ENCODE measurements at places on chromosomes 11 and 22.

- peak; percentile 17 for DNase-seq
Observed at GRCh38 chr22:38981005-38981991, 849 bp upstream of the APOBEC3B start.

- DNase-seq = no peak
Observed at GRCh38 chr11:11660363-11660740, 38.5 kb upstream of the GALNT18 start.

GRCh38 chr11:112388496-112388895, 127.8 kb upstream of the PLET1 start:
- no peak for DNase-seq

- no peak for DNase-seq
Observed at GRCh38 chr11:117478126-117478860, 150.6 kb downstream of the CEP164 start.

- no peak for DNase-seq
Observed at GRCh38 chr11:67099831-67100324, 19.2 kb upstream of the KDM2A start.

GRCh38 chr11:12565406-12565805, 108.8 kb upstream of the TEAD1 start:
- no peak for DNase-seq

DNA sequence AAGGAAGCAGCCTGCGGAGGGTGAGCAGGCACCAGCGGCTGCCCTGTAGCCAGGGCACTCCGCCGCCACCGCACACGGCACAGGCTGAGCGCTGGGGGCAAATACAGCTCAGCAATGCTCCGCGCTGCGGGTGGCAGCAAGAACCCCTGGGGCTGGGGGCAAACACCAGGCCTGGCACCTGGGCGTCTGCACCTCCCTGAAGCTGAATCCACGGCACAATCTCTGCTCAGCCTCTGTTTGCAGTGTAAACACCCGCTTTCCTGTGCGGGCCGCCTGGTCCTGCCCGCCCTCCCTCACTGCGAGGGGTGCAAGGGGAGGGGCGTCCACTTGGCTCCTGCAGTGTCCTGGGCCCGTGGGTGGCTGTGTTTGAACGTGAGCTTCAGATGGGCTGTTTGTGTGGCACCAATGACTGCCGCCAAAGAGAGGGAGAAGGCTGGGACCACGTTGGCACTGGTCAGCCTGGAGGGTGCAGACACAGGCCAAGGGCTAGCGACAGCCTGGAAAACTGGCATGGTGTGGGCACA, 14.8 kb upstream of the MPPED1 start:
- DNase-seq = no peak

DNA sequence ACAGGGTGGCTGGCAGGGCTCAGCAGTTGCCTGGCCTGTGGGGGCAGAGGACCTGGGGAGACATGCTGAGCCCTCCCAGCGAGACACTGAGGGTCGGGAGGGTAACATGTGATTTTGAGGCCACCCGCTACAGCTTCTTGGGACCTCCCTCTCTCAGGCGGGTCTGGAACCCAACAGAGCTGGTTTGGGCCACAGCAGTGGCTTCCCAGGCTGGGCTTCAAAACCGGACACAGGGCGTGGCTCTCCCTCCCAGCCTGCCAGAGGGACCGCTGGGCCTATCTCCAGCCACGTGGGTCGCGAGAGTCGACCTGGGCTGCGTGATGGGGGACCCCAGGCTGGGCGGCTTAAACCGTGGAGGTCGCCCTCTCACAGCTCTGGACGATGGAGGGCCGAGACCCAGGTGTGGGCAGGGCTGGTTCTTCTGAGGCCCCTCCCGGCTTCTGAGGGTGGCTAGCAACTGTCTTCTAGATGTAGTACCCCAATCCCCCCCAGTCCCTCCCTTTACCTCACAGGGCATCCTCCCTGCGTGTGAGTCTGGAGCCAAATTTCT, 91.7 kb downstream of the KCNQ1 start:
- no peak for DNase-seq

DNA sequence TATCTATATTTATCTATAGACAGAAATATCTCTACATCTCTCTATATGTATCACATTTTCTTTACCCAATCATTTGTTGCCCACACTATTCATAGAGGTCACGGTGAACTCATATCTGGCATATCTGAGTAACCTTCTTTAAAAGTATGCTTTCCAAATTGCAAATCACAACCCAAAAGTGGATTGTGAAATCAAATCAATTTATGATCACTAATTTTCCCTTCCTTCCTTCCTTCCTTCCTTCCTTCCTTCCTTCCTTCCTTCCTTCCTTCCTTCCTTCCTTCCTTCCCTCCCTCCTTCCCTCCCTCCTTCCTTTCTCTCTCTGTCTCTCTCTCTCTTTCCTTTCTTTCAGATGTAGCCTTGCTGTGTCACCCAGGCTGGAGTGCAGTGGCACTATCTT, 448.0 kb upstream of the CCDC90B start:
- no peak for DNase-seq

DNA sequence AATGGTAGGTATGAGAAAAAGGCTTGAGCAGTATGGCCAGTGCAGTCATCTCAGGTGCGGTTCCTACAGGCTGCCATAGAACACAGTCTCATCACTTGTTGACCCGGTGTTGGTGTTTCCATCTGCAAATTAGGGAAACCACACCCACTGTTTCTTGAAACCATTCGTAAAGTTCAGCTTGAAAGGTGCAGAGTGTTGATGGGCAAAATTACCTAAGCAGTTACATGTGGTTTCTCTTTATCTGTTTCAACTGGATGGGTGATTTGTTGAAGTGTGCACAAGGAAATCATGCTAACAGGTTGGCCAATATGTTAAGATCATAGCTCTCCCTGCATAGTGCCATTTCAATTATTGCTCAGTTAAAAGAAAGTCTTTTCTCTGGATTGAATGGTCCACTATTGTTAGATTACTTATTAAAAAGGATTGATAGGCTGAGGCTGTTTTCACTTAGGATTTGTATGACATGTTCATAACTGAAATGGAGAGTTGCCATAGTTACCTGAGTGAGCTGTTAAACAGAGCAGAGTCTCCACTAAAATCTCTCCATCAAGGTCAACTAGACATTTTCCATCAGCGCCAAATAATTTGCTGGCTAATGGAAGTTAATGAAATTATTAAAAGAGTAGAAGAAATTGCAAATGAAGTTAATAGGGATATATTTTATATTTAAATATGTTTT, 203.1 kb upstream of the MTMR2 start:
- DNase-seq = no peak

DNA sequence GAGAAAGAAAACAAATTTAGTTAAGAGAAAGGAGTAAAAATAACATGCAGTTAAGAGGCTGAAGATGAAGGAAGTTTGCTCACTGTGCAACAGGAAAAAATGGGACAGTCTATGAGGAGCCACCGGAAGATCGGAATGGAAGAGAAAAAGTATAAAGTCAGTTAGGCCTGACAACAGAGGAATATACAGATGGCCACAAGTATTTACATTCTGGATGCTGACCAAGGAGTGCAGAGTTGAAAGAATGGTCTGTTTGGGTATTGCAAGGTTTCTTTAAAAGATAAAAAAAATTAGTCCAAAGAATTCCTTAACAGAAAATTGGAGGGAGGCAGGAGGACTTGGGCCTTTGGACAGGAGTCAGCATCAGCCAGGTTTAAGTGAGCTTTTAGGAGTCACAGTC, 37.5 kb downstream of the RBFOX2 start:
- DNase-seq = no peak

DNA sequence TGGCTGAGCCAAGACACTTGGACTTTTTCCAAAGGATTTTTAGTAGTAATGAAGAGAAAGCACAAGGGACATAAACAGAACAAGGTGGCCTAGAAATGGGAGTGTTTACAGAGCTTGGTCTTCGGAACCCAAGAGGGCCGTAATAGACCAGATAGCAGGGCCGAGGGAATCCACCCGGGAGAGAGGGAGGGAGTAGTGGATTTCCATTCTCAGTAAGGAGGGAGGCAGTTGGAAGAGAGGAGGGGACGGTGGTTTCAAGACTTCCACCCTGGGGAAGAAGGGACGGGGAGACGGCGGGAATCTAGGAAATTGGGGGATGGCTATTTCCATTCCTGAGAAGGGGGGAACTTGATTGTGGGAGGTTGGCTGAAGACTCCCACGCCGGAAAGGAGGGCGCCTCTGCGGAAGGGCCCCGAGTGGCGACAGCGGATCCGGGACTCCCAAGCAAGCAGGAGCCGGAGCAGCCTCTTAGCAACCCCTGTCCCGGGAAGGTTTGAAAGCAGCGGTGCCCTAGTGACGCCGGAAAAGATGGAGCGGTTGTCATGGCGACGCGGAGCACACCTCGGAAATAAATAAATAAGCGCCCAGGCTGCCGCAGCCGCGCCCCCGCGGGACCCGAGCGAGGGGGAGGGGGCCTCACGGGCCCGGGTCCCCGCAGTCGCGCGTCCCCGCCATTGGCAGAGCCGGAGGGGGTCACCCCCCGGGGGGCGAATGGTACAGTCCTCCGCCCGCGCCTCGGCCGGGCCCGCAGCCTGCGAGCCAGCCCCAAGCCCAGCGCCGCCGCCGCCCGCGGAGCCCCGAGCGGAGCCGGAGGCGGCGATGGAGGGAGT, 31.6 kb downstream of the EIF3F start:
- DNase-seq = peak; percentile 55

DNA sequence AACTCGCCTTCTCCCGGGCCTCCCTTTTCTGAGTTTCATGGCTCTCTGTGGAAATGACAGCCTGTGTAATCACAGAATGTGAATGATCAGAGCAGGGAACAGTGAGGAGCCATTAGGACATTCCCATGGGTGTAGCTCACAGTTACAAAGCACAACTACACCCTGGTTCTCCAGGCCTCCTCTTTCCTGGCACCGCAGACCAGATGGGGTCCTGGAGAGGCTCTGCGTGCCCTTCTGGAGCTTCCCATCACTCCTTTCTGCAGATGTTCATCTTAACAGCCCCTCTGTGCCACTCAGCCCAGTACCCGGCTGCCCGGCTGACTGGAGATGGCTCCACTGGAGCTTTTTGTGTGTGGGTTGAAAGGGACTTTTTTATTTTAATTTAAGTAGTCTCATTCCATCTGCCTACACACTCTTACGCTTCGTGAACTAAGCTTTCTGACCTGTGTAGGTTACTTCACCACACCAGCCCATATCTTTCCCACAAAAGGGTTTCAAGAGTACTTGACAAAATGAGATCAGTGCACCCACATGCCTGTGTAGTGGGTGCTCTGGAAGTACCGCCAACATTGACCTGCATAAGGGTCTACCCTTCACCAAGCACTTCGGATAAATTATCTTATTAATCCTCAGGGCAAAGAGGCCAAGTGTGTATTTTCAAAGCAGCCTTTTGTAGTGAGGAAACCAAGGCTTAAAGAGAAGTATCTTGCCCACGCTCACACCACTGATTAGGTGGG, 29.8 kb downstream of the SREBF2 start:
- DNase-seq = no peak

DNA sequence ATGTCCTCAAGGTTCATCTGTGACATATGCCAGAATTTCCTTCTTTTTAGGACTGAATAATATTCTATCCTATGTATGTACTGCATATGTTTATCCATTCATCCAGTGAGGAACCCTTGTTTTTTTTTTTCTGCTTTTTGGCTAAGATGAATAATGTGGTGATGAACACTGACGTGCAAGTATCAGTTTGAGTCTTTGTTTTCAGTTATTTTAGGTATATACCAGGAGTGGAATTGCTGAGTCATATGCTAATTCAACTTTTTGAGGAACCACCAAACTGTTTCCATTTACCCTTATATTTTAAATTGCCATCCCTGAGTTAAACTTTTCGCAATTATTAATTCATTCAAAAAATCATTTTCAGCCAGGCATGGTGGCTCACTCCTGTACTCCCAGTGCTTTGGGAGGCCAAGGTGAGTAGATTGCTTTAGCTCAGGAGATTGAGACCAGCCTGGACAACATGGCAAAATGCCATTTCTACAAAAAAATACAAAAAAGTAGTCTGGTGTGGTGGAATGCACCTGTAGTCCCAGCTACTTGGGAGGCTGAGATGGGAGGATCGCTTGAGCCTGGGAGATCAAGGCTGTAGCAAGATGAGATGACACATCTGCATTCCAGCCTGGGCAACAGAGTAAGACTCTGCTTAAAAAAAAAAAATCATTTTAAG, 64.2 kb downstream of the MICAL2 start:
- DNase-seq = no peak

DNA sequence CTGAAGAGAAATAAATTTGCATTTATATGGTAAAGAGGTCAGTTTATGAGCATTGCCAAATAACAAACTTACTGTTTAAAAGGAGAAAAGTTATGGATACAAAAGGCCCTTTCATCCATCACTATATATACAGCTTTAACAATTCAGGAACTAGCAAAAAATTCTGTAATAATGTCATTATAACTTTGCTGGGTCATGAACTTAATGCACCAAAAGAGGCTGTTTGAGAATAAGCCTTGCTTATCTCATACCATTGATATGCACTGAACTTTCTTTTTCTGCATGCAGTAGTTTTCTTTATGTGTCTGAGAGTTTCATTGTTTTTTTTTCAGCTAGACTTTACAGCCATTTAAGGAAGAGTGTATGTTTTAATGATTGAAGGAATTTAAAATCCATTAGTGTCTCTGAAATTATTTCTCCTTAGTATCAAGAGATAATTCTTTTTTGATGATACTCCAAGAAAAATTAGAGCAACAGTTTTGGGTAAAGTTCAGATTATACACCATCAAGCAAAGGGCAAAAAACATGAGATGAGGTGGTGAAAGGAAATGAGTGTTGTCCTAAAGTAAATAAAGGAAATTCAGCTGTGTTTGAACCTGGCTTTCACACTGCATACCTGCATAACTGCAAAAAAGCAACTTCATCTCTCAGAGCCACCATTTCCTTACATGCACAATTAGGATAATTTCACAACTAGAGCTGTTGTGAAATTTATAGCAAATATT, 188.2 kb upstream of the ANO3 start:
- no peak for DNase-seq

GRCh38 chr22:26743149-26743548, 85.8 kb downstream of the MIAT start:
- no peak for DNase-seq

DNA sequence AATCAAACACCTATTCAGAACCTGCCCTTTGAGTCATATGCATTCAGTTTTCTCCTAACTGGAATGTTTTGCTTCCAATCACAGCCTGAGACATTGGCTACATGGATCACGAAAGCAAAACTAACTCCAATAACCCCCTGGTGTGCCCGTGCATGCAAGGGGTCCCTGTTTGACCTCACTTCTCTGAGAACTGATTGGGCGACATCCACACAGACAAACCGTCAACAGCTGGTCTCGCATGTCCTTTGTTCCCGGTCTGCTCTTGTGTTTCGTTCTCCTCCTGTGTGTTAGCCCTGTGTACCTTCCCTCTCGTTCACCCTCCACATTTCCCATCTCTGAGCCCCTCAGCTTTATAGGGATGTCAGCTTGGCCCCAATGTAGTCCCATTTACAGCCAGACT, 67.2 kb upstream of the TTC12 start:
- DNase-seq = no peak

- no peak for DNase-seq
Observed at GRCh38 chr11:60511393-60511792, 3.8 kb upstream of the MS4A13 start.

- no peak for DNase-seq
Observed at GRCh38 chr11:134025082-134025429, 43.8 kb upstream of the JAM3 start.

Data from NCI-H1436 (cell line).